ENCODE measurements at places on chromosomes 1 and 21.

- no peak for DNase-seq
- no peak overlapping the region for H3K4me3 ChIP-seq
- H3K36me3 ChIP-seq, result no peaks in the 10 kb centered on the region
- peaks cover 2% of the 10 kb centered on the region for H3K27me3 ChIP-seq
These were observed 64.2 kb downstream of the PLXNA2 start for GRCh38 chr1:208179961-208180409.

GRCh38 chr1:97281962-97282361 is 560.4 kb downstream of the PTBP2 start:
- H3K27ac ChIP-seq, result no peak overlapping the region
- no peak for DNase-seq
- no peaks in the 10 kb centered on the region for H3K36me3 ChIP-seq
- H3K4me1 ChIP-seq, result no peaks in the 10 kb centered on the region
- H3K4me3 ChIP-seq, result no peak overlapping the region
- no peaks in the 10 kb centered on the region for H3K27me3 ChIP-seq

DNA sequence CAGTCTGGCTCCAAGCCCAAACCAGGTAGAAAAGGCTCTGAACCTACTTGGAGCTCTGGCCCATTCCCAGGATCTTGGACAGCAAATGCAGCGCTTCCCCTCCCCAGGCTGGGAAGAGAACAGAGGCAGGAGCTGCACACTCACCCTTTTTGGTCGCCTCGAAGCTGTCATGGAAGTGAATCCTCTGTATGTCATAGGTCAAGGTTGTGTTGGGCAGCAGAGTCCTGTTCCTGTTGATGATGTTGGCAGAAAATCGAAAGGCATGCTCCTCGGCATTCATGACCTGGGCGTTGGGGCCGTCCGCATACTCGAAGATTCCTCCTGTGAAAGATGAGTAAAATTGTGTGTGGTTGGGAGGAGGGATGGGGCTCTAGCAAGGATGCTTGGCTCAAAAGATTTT is 143.5 kb downstream of the GRIK3 start:
- H3K4me3 ChIP-seq, result no peak overlapping the region
- H3K27me3 ChIP-seq, result peaks cover 22% of the 10 kb centered on the region
- no peak for DNase-seq
- H3K27ac ChIP-seq, result no peak overlapping the region

- DNase-seq, result no peak
- no peaks in the 10 kb centered on the region for H3K4me1 ChIP-seq
- no peak overlapping the region for H3K27ac ChIP-seq
- no peaks in the 10 kb centered on the region for H3K27me3 ChIP-seq
These were observed 2568.7 kb upstream of the TPTE start for GRCh38 chr21:7952648-7953047.

GRCh38 chr1:17305576-17306095 is 2.4 kb upstream of the PADI4 start:
- H3K4me1 ChIP-seq, result peaks cover 6% of the 10 kb centered on the region
- H3K27ac ChIP-seq, result no peak overlapping the region
- H3K4me3 ChIP-seq, result no peak overlapping the region
- no peak for DNase-seq

GRCh38 chr1:230824919-230825721 is 43.2 kb downstream of the C1orf198 start:
- H3K27me3 ChIP-seq, result no peaks in the 10 kb centered on the region
- peaks cover 2% of the 10 kb centered on the region for H3K36me3 ChIP-seq
- DNase-seq, result no peak
- H3K27ac ChIP-seq, result peak overlapping the region; percentile 18

DNA sequence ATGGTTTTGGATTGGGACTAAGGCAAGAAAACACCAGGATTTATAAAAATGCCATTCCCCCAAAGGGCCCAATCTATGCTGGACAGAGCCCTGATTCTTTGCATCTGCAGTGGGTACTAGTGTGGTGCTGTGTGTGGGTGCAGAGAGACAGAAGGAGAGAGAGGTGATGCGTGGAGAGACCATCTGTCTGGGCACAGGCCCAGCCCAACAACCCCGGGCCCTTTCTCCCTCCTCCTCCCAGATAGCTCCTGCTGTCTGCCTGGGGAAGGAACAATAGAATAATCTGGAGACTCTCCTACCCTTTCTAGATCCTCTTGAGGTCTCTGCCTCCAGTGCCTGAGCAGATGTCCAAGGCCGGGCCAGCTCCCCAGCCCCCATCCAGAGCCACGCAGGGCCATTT is 15.1 kb downstream of the KIAA1614 start:
- no peak overlapping the region for H3K27ac ChIP-seq
- no peak overlapping the region for H3K4me3 ChIP-seq
- DNase-seq, result no peak
- H3K27me3 ChIP-seq, result no peaks in the 10 kb centered on the region

DNA sequence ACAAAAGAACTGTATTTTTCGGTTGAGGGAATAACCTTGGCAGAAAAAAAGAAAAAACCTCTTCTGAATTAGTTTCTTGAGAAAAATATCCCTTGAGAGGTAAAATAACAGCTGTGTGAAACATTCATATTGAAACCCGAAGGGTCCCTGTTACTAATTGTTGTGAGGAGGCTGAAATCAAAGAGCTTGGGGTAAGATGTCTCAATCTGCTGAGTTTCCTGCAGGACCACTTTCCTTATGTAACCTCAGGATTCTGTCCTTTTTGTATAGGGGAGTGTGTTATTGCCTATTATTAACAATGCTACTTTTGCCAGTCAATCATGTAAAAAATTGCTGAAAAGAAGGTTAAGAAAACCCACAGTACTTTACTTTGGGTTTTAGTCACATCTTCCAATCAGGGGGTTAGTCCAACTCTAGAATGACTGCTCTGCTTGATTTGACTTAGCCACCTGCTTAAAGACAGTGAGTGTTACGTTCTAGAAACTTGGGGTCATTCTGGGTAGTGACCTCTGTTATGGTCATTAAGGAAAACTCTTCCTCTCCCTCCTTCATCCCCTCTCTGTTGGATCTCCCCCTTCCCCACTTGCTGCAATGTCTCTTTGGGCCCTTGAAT is 138.8 kb downstream of the GIPC2 start:
- no peak for DNase-seq
- no peaks in the 10 kb centered on the region for H3K4me1 ChIP-seq
- H3K36me3 ChIP-seq, result no peaks in the 10 kb centered on the region
- no peak overlapping the region for H3K4me3 ChIP-seq
- H3K27me3 ChIP-seq, result peaks cover 41% of the 10 kb centered on the region

DNA sequence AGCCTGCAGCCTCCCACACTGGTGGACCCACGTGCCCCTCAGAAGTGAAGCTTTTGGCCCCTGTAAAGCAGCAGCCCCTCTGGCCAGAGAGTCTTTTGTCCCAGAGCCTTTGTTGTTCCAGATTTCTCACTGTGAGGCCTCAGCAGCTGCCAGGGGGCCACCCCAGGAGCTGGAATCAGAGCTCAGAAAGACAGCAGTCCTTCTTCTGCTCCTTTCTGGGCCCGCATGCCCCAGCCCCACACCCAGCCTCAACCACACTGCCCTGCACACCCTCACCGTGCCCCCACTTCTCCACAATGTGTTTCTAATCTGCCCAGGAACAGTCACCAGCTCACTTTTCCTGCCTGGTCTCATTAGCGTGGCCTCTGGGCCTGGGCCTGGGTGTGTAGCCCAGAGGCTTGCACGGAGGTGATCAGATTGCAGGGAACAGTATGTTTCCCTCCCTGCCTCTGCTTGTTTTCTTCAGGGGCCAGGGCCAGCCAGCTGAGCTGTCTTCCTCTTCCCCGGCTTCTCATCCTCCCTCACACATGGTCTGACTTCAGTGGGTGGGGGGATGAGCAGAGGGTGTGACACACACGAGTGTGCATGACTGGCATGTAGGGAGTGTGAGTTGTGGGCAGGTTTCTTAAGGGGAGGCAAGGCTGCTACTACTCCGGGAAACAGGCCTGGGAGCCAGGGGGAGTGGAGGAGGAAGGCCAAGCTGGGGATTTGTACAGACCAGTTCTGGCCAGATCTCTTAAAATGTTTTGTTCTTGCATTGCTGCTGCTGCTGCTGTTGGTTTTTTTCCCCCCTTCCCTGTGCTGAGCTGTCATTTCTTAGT is 82.5 kb upstream of the ZNF648 start:
- no peak overlapping the region for H3K4me3 ChIP-seq
- H3K27ac ChIP-seq, result peak overlapping the region; percentile 96
- DNase-seq, result peak; percentile 48
- H3K27me3 ChIP-seq, result no peaks in the 10 kb centered on the region
- peaks cover 34% of the 10 kb centered on the region for H3K4me1 ChIP-seq
- H3K36me3 ChIP-seq, result no peaks in the 10 kb centered on the region

- H3K4me3 ChIP-seq, result no peak overlapping the region
- peaks cover 24% of the 10 kb centered on the region for H3K4me1 ChIP-seq
- peaks cover 21% of the 10 kb centered on the region for H3K27me3 ChIP-seq
- no peak overlapping the region for H3K27ac ChIP-seq
- no peaks in the 10 kb centered on the region for H3K36me3 ChIP-seq
These were observed 107.7 kb upstream of the COL6A1 start for GRCh38 chr21:45873866-45874265.

GRCh38 chr1:178964469-178965330 is 61.0 kb upstream of the FAM20B start:
- no peaks in the 10 kb centered on the region for H3K27me3 ChIP-seq
- no peak overlapping the region for H3K27ac ChIP-seq
- peaks cover 2% of the 10 kb centered on the region for H3K4me1 ChIP-seq
- no peak overlapping the region for H3K4me3 ChIP-seq

- no peaks in the 10 kb centered on the region for H3K27me3 ChIP-seq
- peaks cover 14% of the 10 kb centered on the region for H3K4me1 ChIP-seq
- no peak overlapping the region for H3K4me3 ChIP-seq
- peaks cover 11% of the 10 kb centered on the region for H3K36me3 ChIP-seq
- H3K27ac ChIP-seq, result no peak overlapping the region
These were observed 28.7 kb downstream of the COL6A2 start for GRCh38 chr21:46126309-46127238.

DNA sequence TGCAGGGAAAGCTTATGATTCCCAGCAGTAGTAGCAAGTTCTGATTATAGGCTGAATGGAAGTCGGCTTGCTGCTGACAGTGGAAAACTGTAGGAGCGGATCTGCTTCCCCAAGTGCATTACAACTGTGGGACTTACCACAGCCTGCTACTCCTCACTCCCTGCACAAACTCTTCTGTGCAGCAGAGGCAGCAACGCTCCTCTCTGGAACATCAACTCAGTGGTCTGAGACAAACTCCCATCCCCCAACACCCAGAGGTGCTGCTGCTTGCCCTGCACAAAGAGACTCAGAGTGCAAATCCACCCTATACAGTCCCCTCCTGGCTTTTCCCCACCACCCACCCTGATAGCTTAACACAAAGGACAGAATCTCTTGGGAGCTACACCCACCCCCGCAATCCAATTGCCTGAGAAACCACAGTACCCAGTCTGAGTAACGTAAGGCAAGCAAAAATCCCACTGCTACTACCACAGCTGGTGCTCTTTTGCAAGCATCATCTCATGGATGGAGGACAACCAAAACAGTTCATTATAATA is 1455.2 kb downstream of the AMY1C start:
- H3K27me3 ChIP-seq, result no peaks in the 10 kb centered on the region
- no peak overlapping the region for H3K4me3 ChIP-seq
- H3K36me3 ChIP-seq, result no peaks in the 10 kb centered on the region
- DNase-seq, result no peak

- no peak overlapping the region for H3K27ac ChIP-seq
- DNase-seq, result no peak
- no peak overlapping the region for H3K4me3 ChIP-seq
- no peaks in the 10 kb centered on the region for H3K4me1 ChIP-seq
- no peaks in the 10 kb centered on the region for H3K27me3 ChIP-seq
- H3K36me3 ChIP-seq, result peaks cover 19% of the 10 kb centered on the region
These were observed 128.2 kb downstream of the LBR start for GRCh38 chr1:225299624-225300023.

DNA sequence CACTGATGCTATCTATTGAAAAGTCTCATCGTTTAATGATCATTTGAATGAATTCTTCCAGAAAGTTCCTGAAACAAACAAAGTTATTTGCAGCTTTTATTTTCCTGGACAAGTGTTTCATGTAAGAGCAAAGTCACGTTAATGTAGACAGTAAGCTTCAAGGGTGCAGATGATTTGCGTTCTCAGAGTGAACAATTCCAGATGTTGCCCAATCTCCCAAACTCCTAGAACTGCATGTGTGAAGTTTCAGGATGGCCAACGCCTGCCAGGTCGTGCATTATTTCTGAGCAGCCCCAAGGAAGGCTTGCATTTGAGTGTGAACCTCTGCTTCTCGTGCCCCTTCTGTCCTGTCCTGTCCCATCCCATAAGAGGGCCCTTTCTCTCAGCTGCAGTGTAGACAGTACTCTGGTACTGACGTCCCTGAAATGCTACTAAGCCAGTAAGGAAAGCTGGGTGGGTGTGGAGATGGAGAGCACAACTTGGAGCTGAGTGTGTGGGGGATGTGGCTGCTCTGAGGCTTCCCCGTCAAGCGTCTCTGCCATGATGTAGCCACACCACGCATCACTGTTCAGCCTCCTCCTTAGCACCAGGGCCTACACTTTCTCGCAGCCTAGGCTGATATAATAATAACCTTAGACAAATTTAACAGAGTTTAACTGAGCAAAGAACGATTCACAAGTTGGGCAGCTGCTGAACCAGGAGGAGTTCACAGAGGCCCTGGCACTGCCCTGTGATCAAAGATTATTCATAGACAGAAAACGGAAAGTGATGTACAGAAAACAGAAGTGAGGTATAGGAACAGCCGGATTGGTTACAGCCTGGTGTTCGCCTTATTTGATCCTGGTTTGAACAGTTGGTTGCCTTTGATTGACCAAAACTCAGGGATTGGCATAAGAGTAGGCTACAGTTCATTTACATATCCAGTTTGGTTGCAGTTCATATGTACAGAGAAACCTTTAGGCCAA is 50.4 kb downstream of the RHOU start:
- H3K36me3 ChIP-seq, result no peaks in the 10 kb centered on the region
- no peak overlapping the region for H3K4me3 ChIP-seq

GRCh38 chr21:42073145-42074099 is 2.3 kb downstream of the UMODL1 start:
- peaks cover 14% of the 10 kb centered on the region for H3K4me1 ChIP-seq
- DNase-seq, result no peak
- H3K36me3 ChIP-seq, result no peaks in the 10 kb centered on the region

DNA sequence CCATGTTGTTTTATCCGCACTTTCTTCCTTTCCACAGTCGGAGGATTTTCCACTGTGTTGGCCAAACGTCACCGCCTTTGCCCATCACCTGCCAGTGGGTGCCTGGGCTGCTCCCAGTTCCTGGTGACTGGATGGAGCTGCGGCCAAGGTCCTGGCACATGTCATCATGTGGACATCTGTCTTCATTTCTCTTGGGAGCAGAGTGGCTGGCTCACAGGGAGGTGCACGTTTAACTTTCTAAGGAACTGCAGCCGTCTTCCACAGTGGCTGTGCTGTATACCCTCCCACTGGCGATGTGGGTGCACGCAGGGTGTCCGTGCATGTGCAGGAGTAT is 19.5 kb upstream of the RNF223 start:
- H3K36me3 ChIP-seq, result peaks cover 9% of the 10 kb centered on the region
- H3K4me1 ChIP-seq, result no peaks in the 10 kb centered on the region
- DNase-seq, result no peak
- H3K27ac ChIP-seq, result no peak overlapping the region

Measured in mesothelial cell of epicardium (in vitro differentiated cells).